ENCODE measurements at places on chromosomes 5 and 9.
A peak's percentile ranks its signal among the peaks of the same experiment; 100 is the strongest.

GRCh38 chr9:37293664-37294524 lies 128.6 kb upstream of the GRHPR start:
- DNase-seq: no peak

GRCh38 chr5:35990520-35990919 lies 670 bp downstream of the UGT3A1 start:
- DNase-seq: peak; percentile 10

DNA sequence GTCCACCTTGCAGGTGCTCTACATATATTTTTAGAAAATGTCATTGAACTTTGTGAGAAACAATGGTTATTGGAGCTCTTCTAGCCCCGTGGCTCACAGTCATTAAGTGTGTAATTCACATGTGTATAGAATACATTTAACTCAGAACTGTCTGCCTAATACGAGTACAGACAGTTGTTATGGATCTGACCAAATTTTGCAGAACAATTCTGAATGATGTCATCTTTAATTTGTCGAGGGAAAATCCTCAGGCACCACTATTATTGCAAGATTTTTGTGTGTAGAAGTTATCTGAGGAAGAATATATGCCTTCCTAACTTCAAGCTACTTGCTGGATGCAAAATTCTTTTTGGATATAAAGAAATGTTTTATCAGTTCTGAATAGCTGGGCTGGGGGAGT lies 216.9 kb downstream of the CD180 start:
- no peak for DNase-seq

DNA sequence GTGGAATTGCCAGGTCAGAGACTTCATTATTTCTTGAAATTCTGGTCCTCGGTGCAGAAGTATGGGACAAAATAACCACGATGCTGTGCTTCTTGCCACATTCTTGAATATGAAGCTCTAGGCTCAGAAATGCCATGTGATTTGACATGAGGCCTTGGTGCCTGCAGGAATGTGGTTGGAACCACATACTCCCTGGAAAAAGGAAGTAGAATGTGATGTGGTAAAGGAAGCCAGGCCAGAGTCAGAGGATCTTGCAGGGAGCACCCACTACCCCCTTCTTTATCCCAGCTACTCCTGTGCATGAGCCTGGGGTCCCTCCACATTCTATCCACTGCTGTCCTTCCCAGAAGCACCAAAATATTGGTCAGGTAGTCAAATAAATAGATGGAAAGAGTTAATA lies 80.9 kb downstream of the FOXD1 start:
- no peak for DNase-seq

DNA sequence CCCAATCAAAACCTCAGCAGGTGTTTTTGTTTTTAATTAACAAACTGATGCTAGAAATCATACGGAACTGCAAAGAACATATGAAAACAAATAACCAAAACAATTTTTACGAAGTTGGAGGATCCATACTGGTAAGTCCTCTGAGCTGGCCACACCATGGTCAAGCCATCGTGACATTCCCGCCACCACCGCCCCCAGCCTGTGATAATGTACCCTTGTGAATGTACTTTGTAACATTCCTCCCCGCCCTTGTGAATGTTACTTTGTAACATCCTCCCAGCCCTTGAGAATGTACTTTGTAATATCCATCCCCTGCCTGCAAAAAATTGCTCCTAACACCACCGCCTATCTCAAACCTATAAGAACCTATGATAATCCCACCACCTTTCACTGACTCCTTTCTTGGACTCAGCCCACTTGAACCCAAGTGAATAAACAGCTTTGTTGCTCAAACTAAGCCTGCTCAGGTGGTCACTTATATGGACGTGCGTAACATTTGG lies 63.3 kb downstream of the RAPGEF6 start:
- DNase-seq: no peak

- DNase-seq: no peak
Measured at GRCh38 chr5:89437450-89438435, 554.8 kb upstream of the MEF2C start.

DNA sequence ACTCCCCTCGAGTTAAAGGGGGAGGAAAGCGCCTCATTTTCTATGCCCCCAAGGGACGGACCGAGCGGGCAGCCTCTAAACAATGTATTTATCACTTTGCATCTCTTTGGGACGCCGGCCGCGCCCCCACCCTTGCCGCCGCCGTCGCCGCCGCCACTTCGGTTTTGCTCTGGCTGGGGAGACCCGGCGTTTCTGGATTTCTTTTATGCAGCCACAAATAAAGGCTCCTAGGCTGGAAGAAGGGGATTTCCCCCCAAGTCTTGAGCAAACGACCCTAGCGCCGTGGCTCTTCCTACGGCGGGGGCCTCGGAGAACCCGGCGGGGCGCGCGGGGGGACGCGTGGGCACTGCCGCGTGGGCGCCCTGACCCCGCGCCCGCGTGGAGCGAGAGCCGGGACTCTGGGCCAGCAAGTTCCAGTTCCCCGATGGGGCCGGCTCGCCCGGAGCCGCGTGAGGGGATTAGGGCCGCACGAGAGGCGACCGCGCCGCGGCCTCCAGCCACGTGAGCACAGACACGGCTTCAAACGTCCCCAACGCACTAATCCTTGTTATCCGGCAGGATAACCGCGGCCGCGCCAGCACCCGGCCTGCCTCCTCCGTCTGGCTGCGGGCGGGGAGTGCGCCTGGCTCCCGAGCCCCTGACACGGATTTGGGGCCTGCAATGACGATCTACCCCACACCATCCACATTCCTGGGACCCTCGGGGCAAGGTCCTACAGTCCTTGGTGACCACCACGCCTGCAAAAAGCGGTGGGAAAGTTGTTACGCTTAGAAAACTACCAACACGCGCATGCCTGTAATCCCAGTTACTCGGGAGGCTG lies 7.9 kb upstream of the NEUROG1 start:
- DNase-seq: peak; percentile 54

DNA sequence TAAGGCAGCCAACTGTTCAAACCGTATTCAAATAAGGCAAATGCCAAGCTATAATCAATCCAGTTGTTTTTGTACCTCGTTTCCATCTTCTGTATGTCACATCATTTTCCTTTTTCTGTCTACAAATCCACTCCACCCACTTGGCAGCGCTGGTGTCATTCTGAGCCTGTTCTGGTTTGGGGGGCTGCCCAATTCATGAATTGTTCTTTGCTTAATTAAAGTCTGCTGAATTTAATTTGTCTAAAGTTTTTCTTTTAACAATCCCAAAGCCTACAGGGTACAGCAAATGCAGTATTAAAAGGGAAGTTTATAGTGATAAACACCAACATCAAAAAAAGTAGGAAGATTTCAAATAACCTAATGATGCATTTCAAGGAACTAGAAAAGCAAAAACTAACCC lies 93.3 kb downstream of the GTF3C4 start:
- no peak for DNase-seq

- DNase-seq: no peak
Measured at GRCh38 chr9:3517377-3518048, 8.3 kb downstream of the RFX3 start.

DNA sequence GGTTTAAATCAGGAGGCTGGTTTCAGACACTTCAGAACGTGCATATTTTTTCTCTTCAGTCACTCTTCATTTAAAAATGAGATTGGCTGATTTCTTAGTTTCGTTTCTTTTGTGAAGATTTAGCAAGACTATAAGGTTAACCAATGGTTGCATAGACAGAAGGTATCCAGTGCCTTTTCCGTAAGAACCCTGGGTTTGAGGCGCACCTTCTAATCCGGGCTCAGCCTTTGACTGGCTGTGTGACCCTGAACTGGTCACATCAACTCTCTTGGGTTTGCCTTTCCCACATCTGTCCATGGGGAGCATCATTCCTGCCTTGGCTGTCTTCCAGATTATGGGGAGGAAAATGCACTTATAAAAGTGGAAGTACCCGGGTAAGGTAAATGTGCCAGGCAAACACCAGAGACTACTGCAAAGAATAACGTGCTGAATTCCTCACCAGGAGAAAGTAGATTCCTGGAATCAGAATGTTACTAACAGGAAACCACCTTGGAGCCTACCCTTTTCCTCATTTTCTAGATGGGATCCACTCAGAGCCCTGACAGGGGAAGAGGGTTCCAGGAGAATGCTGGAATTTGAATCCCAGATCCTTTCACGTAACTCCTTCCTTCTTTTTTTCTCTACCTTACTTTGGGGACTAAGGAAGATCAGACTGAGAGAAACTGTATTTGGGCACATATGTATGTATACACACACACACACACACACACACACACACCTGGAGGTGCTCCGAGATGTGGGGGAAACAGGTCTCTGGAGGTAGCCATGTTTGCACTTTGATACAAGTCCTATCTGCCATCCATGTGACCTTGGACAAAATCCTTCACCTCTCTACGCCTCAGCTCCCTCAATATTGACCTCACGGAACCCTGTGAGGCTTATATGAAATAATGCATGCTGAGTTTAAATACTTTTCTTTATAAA lies 6.8 kb downstream of the HAND1 start:
- no peak for DNase-seq

DNA sequence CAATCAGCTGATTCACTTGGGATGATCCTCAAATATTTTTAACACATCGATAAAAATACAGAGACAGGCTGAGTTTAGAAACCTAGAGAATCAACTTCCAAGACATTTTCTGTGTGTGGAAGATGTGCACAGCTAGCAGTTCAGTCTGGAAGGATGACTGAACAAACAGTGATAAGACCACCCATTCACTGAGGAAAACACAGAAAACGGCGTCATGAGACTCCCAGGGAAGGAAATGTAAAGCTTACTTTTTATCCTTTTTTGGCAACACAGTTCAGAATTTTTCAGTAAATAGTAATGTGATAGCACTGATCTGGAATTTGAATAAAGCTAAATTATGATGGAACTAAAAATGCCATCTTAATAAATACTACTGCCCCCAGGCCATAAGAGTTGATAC lies 277.6 kb downstream of the SEMA5A start:
- no peak for DNase-seq

DNA sequence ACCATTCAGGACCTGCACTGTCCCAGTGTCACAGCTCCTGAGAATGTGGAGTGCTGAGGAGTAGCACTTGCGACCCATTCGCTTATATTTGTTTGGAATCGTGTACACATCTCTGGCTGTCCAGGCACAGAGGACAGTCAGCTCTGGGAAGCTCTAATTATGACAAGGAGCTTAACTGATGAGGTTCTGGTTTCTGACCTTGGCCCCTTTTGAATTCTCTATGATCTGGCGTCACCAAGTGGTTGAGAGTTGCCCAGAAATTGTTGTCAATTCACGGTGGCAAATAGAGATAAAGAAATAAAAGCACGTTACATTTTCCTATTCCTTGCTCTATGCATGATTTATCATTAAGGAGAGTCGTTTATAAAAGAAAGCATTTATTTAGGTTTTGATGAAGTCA lies 34.9 kb upstream of the LECT2 start:
- DNase-seq: no peak

DNA sequence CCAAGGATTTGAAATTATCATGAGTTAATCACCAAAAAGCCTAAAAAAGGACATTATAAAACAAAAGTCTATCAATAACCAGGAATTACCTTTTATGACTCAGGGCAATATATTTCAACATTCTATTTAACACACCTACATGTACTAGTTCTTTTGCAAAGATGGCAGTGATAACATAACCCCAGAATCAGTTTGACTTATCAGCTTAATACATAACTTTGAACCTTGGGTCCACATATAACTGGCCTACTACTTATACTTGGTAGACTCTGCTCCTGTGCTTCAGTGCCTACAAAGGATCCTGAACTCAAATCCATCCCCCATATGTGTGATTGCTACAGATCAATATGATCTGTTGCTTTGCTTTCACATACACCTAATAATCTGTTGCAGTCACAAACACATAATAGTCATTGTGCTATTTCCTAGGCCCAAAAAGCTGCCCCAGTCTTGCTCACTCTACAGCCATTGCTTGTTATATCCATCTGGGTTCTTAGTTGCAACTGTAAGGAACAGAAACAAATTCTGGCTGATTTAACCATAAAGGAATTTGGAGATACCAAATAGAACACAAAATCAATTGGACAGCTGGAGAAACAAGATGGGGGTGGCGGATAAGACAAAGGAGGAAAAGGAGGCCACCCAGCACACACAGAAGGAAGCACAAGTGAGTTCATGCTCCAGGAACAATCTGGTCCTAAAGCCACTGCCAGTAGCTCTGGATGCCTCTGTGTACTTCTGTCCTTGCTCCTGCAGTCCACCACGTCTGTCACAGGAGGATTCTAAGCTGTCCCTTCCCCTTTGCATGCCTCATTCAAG lies 25.5 kb downstream of the DEPDC1B start:
- no peak for DNase-seq

GRCh38 chr9:113620377-113621161 lies 157.0 kb downstream of the RGS3 start:
- DNase-seq: no peak

DNA sequence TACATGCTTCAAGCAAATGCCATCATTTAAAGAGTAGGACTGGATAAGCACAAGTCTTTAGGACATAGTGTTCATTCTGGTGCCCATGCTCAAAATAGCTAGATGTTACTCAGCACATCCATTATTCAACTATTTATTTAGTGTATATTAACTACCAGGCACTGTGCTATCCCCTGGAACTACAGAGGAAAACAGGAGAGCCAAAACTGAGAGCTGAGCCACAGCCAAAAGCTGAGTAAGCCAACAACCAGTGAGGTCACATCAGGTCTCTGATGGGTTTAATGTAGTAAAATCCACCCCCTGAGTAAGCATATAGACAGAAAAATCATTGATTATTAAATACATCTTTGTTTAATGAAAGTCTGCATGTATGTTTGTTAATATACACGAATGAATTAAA lies 469.3 kb upstream of the DMAC1 start:
- DNase-seq: no peak

DNA sequence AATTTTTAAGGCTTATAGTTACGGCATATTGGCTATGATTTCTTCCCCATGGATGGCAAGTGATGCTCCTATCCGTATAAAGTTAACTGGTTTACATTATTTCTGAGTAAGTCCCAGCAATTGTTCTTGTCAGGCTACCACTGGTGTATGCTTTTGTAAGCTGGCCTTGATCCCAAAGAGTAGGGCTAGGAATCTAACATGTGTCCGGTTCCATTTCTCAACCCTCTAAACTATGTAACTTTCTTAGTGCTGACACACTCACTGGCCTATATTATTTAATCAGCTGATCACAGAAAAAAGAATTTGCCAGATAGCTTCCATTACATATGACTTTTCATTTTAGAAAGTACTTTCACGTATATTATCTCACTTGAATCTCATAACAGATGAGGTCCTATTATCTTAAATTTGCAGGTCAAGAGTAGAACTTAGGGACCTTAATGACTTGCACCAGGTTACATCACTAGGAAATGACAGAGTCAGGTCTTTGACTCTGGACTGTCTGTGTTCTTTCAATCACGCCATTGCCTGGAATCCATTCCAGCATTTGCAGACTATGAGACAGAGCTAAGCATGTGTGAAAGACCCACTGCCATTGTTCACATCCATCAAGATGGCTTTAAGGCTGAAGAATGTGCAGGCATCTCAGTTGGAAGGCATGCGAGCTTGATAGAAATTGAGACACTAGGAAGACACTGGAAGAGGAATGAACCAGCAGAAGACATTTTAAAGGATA lies 362.9 kb downstream of the ARRDC3 start:
- DNase-seq: no peak

All from WTC11 (cell line).